ENCODE measurements at places on chromosomes 12 and 14.

GRCh38 chr12:88248606-88249005 lies 106.5 kb downstream of the TMTC3 start:
- DNase-seq: no peak

DNA sequence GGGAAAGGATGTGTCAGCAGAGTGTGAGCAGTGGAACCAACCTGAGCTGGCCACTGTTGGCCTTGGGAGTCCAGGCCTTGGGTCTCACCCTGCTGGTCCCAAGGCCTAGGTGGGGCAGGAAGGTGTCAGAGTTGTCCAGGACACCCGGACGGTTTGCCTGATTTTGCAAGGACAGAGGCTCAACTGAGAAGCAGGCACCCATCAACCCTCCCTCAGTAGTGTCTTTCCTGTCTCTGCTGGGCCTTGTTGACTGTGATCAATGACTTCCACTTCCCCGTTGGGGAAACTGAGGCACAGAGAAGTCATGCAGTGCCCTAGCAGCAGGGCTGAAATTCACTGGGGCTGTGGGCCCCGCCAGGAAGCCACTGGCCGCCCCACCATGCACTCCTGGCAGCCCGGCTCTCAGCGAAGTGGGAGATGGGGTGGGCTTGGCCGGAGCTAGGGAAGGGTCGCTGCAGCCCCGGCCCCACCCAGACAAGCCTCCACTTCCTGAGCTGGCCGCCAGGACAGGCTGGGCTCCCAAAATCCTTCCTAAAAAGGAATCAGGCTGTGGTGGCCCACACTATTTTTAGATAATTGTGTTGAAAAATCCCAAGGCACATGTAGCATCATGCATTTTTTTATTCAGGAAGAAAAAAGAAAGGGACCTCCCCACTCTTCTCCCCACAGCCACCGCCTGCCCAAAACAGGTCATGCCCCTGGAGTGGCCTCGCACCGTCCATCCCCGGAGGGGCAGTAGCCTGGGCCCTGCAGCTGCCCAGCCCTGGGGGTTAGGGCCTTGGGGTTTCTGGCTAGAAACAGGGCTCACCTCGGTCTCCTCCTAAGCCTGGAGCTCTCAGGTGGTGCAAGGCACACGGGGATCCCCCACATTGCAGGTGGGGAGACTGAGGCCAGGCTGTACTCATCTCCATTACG lies 127.4 kb downstream of the CALM1 start:
- no peak for DNase-seq

- no peak for DNase-seq
These were observed 449.5 kb downstream of the BCAT1 start for GRCh38 chr12:24499151-24500146.

- no peak for DNase-seq
These were observed 26.2 kb upstream of the PPM1A start for GRCh38 chr14:60222820-60223219.

All from cortex of kidney (tissue), 1 donor.